ENCODE measurements at places on chromosomes 1 and 21. TPM values are rescaled to one million over a fixed set of nuclear protein-coding genes. Genes with fewer than 3 reads are reported as not detected.
A peak's percentile ranks its signal among the peaks of the same experiment; 100 is the strongest.

DNA sequence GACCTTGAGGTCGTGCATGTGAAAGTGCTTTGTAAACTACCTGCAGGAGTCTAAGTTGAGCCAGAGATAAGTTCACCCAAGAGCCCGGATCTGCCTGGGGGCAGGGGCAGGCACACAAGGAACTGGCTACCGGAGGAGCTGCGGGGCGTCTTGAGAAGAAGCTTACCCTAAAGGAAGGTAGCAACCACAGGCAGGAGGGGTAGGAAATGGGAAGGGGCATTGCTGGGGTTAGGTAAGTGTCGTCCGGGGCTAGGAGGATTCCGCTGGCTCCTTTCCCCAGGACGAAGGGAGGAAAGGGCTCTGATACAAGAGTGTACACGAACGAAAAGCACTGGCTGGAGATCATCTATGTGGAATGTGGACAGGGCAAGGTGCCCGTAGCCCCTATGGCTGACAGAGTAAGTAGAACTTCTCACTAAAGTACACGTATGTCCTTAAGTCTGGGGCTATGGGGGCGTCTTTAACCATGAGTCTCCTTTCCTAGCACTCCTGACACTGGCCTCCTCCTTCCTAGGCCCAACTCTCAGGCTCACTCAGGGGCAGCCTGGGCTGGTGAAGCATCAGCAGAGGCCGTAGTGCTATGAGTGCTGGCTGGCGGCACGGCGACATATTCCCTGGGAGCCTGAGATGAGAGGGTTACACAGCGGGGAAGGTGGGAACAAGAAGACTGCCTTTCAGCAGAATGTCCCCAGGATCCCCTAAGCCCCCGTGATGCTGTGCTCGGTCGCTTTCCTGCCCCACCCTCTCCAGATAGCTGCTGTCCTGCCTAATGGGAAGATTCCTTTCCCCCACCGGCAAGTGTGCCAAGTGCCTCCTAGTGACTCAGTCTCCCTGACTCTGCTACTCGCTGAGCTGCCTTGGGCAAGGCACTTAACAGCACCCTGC is 9.1 kb upstream of the GALNT2 start:
- DNase-seq = no peak

Gene DNAJB4
- 124 TPM for total RNA-seq

DNA sequence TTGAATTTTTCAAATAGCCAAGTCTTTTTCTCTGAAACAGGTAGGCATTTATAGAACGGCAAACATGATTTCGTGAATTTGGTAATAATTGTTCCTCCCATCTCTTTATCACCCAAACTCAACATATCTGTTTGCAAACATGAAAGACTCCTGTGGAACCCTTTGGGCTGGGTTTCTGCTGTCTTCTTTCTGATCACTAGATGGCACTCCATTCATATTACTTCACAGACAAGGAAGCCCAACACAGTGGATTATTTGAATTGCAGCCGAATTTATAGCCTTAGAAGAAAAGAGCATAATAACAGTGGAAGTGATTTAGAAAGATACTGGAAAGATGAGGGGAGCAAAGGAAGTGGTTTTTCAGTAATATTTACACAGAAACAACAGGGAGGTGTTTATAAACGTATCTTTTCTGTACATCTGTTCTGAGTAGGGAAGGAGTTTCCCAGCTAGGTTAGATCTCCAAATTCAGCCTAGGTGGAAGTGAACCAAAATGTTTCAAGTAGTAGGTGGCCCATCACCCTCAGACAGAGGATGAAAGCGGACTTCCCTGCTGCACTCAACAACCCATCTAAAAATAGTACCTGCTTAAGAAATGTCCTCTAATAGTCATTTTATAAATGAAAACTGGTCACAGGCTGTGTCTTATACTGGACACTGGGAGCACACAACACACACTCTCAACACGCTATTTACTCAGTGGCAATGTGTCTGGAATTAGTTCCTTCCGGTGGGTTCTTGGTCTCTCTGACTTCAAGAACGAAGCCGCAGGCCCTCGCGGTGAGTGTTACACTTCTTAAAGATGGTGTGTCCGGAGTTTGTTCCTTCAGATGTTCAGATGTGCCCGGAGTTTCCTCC is 67.6 kb downstream of the MAP3K21 start:
- peak; percentile 83 for DNase-seq

Gene MIXL1
- total RNA-seq = 1.4 TPM

DNA sequence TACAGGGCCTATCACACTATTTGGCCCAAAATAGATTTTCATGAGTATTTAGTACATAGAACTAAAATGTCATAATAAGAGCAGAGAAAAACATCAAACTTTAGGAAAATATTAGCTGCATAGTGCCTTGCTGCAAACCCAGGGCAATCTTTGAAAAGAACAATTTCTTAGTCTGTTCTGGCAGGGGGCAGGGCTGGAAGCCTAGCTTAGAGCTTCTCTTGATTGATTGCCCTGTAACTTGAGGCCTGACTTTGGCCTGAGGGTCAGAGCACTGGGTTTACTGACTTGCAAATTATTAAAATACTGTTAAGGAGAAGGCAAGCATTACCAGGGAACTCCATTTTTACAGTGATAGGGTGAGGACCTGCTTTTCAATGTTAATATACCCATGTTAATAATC is 115.8 kb upstream of the SPAG17 start:
- no peak for DNase-seq

Gene FLG2
- 2.4 TPM for total RNA-seq

Gene NPHS2
- total RNA-seq = not detected

Gene FCRL2
- 1.2 TPM for total RNA-seq

- no peak for DNase-seq
Observed at GRCh38 chr1:116330342-116330652, 42.7 kb upstream of the ATP1A1 start.

Gene HES4
- total RNA-seq = 40.2 TPM

- DNase-seq = peak; percentile 78
Observed at GRCh38 chr21:15034126-15034853, 30.5 kb downstream of the NRIP1 start.

Gene SYT2
- total RNA-seq = 1.7 TPM
